ENCODE measurements at places on chromosomes 1 and 21.
A peak's percentile ranks its signal among the peaks of the same experiment; 100 is the strongest.

- no peak for DNase-seq
These were observed 32.2 kb upstream of the IFNAR2 start for GRCh38 chr21:33197496-33197895.

DNA sequence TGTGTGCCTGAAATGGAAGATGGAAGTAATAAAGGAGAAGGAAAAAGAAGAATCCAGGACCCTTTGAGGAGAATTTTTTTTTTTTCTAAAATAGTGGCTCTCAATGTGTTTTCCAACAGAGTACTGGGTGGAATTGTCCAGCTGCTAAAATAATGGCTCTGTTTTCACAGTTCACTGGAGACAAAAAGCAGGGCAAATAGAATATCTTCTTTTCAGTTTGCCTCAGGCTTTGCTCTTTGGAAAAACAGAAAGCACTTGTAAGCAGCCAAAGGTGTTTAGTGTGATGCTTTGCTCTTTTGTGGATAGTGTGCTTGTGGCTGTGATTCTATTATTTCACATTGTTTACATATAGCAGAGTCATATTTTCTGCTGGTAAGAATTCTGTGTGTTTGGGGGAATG lies 77.4 kb upstream of the MROH9 start:
- no peak for DNase-seq

- DNase-seq, result no peak
These were observed 9.1 kb upstream of the MATN1 start for GRCh38 chr1:30732277-30732996.

- DNase-seq, result no peak
These were observed 138.3 kb downstream of the APP start for GRCh38 chr21:26032263-26032662.

DNA sequence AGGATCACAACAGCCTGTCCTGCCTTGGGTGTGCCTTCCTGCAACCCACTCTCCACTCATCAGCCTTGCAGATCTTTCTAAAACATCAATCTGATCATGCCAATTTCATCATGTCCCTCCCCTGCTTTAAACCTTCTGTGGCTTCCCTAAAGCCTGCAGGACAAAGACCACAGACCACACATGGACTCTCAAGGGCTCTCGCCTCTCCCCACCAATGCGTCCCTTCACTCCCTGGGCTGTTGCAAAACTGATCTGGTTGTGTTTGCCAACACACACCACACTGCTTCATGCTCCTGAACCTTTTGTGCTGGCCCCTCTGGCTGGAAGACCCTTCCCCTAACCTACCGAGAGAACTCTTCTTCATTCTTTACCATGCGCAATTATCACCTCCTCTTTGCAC lies 72.4 kb downstream of the ITPKB start:
- no peak for DNase-seq

- no peak for DNase-seq
These were observed 55.4 kb downstream of the ARHGEF10L start for GRCh38 chr1:17594690-17595601.

DNA sequence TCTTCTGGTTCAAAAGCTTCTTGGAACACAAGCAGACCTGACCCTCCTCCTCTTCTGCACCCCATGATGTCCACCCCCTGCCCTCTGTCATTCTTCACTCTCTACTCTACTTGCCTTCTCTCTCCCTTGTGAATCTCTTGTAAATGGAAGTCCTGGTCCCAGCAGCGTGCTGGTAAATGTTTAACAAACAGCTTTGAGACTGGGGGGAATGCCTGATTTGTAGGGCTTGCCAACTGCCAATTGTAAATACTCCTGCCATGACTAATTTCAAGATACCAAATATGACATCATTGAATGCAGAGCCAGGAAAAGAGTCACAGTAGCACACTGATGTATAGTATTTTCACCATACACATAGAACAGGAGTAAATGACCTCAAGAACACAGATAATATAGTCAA lies 40.9 kb upstream of the LRRN2 start:
- DNase-seq, result no peak

DNA sequence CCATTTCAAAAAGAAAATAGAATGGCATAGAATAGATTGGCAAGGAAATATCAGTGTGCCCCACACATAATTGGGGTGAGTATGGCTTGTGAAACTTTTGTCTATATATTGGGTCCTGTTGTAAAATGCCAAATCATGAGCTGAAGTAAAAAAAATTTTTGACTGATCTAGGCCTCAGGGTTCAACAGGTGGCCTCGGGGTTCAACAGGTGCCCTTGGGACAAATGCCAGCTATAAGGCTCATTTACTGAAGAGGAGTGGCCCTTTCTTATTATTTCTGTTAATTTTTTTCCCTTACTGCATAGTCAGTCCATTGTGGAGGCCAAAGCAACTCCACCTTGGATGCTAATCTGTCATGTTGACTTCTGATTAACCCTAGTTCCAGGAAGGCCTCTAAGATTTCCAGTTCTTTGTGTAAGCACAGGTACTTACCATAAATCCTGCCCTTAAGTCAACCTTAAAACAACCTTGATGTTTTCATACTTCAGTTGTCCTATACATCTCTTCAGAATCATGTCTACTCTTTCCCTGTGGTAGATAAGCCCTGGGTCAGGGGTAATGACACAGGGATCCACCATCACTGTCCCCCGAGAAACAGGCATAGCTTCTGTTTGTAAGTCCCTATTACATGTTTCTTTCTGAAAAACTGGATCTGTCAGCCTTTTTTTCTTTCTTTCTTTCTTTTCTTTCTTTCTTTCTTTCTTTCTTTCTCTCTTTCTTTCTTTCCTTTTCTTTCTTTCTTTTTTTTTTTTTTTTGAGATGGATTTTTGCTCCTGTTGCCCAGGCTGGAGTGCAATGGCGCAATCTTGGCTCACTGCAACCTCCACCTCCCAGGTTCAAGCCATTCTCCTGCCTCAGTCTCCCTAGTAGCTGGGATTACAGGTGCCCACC lies 16.6 kb upstream of the KDF1 start:
- no peak for DNase-seq

DNA sequence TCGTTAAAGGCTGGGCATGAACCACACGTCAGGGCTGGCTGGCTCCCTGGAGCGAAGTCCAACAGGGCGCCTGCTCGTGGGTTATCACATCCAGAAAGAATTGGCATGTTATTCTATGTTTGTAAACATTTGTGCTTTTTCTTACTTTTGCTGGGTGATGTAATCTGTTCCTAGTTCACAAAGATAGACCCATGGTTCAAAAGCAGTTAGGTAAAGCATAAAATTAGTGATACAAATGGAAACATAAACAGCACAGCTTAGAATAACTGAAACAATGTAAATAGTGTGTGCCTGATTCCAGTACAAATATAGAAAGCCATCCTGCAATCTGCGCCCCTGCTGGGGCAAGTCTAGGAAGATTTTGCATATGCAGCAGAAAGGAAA lies 184.0 kb upstream of the C1orf174 start:
- no peak for DNase-seq

DNA sequence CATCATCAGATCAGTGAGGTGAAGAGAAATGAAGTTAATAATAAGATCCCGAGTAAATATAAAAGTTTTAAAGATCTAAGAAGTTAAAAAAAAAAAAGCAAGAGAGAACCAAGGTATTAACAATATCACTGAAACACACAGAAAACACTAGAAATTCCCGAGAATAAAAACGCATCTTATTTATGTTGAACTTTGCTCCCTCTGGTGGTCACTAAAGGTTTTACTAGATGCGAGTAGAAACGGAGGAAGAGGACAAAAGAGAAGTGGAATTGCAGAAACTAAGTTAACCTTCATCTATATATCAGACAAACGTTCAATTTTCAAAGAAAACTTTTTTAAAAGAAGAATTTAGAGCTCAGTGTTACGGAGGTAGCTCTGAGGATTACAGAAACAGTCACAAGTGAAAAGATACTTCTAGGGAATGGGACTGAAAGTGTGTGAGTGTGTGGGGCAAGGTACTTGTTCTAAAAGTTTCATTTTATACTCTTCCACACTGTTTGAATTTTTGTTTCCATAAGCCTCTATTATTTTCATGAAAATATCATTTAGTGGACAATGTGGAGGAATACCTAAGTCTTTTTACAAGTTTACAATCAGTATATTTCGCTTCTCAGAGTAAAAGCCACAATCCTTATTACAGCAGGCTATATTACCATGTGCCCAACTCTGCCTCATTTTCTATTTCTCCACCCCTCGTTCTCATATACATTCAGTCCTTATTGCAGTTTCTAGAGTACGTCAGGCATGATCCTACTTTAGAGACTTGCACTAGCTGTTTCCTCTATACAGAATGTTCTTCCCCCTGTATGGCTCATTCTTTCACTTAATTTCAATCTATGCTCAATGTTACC lies 19.7 kb downstream of the ACBD6 start:
- DNase-seq, result no peak

DNA sequence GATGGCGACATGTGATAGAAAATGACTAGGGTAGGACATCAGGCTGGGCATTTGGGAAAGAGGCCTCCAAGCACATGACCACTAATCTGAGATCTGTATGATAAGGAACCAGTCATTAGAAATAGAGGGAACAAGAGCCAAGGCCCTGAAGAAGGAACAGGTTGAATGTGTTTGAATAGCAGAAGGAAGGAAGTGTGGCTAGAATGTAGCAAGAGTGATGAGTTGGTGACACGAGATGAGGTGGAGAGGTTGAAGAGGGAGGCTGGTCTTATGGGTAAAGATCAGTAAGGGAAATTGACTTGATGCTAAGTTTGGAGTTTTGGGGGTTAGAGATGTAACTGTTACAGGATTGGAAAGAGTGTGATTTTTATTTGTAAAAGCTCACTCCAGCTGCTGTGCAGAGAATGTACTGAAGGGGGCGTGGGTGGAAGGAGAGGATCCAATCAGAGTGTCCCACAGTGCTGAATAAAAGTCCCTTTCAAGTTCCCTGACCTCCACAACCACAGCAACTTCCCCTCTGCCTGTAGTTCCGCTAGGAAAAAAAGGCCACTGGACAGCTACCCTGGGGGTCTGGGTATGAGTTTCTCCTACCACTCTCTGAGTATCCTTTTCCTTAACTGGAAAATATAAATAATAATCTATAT lies 295.0 kb downstream of the OMA1 start:
- DNase-seq, result no peak

DNA sequence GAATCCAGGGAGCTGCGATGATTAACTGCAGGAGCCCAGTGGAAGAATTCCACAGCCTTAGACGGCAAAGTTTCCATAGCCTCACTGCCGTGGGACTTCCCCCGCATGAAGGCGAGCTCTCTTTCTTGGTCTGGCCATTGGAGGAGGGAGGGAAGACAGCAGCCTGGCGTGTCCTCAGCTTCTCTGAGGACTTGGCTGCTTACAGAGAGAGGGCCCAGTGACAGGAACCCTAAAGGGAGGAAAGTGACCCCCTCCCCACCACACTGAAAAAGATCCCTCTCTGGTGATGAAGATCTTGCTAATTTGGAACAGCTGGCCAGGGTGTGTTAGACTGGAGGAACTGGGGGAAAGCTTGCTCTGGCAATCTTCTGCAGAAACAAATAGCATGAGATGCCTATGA lies 41.0 kb downstream of the ATP2B4 start:
- DNase-seq, result no peak

GRCh38 chr1:107724648-107725047 lies 240.3 kb downstream of the VAV3 start:
- no peak for DNase-seq

DNA sequence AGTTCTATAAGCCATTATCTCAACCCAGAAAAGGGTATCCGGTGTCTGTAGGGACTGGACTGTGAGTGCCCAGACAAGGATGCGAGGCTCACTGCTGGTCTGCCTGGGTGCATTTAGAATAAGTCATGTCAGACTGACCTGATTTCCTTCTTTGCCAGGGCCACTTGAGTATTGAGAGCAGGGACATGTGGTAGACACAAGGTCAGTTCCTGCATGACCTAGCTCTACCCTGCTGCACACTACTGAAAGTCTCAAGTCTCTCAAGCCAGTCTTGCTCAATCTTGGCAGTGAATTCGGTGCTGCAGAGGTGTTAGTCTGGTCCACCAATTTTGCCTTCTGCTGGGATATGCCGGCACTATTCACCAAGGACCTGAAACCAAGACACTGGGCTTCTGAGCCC lies 180.1 kb downstream of the C1orf94 start:
- no peak for DNase-seq

- DNase-seq, result no peak
These were observed 1.5 kb downstream of the UBE2G2 start for GRCh38 chr21:44800103-44800502.

GRCh38 chr1:17640393-17640792 lies 100.9 kb downstream of the ARHGEF10L start:
- no peak for DNase-seq

- no peak for DNase-seq
These were observed 1.5 kb downstream of the RABGGTB start for GRCh38 chr1:75787524-75787923.

DNA sequence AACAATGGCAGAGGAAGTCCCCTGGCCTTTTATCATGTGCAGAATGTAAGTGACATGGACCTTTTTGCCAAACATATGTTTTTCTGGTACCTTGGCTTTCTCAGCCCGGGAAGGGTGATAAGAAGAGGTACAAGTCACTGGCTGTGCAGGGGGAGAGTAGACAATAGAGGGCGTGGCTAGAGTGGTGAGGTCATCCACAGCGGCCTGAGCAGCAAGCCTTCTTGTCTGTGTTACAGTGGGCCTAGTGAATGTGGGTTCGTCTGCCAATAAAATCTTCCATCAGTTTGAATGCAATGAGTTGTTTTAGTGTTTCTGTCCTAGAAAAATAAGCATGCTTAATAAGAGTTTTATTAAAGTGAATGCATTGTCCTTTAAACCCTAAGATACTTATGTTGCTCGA lies 59.0 kb upstream of the PGD start:
- DNase-seq, result peak; percentile 43

DNA sequence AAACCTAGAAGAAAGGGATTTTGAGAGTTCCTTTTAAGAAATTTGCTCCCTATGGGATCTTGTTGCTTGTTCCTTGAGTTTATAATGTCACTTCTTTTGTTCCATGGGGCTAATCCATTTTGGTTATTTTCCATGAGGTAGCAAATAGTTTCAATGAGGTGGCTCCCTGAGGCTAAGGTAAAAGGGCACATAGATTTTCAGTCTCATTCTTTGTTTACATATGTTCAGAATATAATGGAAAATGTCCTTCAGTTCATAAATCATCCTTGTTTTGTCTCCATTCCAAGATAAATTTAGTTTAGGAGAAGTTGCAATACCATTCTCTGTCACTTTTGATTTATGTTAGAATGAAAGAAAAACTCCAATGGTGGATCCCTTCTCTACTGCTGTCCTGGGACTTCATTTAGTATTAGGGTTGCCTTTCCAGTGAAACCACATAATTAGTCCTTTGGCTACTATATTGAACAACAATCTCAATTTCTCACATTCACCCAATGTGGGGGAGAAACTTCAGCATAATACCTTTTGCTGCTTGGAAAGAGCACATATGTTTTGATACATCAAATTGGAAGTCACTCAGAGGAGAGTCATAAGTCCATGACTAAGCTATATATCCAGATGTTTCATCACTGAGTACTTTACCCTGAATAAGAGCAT lies 80.9 kb upstream of the ADAMTS5 start:
- no peak for DNase-seq

DNA sequence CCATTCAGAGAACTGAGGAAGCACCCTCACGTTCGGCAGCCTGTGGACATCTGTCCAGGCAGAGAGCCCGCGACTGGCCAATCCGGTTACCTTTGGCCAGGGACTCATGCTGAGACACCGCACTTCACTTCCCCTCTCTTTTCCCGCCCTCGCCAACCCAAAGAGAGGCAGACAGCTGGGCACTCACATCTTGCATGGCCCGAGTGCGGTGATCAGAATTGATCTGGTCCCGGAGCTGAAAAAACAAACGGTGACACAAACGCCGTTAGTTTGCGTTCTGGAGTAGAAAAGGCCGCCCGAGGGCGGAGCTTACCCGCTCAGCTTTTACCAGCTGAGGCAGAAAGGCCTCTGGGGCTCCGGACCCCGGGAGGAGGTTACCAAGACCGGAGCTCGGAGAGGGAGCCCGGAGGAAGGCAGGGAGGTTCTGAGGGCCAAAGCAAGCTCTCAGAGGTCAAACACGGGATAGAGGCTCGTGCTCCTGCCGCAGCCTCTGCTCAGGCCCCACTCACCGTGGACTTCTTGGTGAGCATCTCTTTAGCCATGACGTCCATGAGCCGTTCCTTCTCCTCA lies 376 bp downstream of the SF3A3 start:
- DNase-seq, result peak; percentile 46
